ENCODE measurements at places on chromosomes 4 and X.
A peak's percentile ranks its signal among the peaks of the same experiment; 100 is the strongest.

- DNase-seq = no peak
Observed at GRCh38 chr4:3121110-3121509, 46.6 kb downstream of the HTT start.

DNA sequence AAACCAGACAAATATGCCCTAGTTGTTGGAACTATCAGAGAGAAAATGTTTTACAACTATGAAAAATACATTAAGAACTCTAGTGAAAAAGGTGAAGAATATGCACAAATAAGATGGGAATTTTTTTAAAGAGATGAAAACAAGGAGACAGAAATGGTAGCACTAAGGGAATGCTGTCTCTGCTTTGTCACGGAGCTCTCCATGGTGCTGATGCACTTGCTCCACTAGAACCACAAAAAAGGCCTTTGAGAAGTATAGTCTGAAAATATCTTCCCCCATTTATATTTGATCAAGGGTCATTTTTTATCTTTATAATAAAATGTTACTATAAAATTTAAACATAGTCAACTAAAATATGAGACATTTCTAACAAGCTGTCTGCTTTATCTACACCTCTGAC lies 1655.5 kb upstream of the AGA start:
- DNase-seq = no peak

- DNase-seq = peak; percentile 17
Observed at GRCh38 chr4:174714393-174715211, 114.4 kb downstream of the GLRA3 start.

- no peak for DNase-seq
Observed at GRCh38 chrX:145552643-145553042, 265.0 kb upstream of the SLITRK2 start.

GRCh38 chr4:37359261-37359660 lies 114.7 kb downstream of the NWD2 start:
- DNase-seq = no peak

Data from GM04504 (cell line).